ENCODE measurements at places on chromosomes 5 and 9.

- no peak for DNase-seq
Observed at GRCh38 chr9:123823194-123823947, 106.6 kb downstream of the DENND1A start.

GRCh38 chr5:33297760-33298216 is 143.0 kb upstream of the TARS1 start:
- DNase-seq: no peak

DNA sequence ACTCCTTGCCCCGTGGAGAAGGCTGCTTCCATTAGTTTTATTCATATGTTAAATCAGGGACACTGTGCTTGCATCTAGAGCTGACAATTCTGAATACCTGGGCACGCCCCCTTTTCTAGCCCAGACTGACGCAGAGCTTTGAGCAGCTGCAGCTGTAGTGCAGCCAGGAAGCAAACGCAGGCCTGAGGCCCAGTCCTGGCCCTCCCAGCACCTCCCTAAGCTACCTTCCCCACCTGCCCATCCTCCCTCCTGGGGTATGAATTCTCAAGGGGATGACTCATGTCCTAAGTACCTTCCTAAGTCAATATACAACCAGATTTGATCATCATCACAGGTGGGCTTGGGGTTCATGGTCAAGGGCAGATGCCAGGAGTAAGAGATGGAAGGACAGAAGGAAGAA is 3.5 kb downstream of the PHF19 start:
- DNase-seq: no peak

DNA sequence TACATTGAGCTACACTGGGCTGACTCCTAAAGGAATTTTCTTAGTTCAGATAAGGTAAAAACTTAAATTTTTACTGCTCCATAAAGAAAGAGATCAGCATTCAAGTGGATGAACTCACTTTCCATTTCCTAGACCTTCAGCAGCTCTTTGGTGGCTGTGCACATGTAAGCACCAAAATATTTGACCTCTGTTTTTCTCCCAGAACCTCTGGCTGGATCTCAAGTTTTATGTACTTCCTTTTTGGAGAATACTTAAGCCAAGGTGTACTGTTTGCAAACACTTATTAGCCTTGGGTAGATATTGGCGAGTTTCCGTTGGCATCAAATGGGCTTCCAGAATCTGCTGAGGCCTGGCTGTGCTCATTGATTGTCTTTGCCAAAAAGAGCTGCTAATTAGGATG is 10.3 kb downstream of the TNC start:
- DNase-seq: no peak

DNA sequence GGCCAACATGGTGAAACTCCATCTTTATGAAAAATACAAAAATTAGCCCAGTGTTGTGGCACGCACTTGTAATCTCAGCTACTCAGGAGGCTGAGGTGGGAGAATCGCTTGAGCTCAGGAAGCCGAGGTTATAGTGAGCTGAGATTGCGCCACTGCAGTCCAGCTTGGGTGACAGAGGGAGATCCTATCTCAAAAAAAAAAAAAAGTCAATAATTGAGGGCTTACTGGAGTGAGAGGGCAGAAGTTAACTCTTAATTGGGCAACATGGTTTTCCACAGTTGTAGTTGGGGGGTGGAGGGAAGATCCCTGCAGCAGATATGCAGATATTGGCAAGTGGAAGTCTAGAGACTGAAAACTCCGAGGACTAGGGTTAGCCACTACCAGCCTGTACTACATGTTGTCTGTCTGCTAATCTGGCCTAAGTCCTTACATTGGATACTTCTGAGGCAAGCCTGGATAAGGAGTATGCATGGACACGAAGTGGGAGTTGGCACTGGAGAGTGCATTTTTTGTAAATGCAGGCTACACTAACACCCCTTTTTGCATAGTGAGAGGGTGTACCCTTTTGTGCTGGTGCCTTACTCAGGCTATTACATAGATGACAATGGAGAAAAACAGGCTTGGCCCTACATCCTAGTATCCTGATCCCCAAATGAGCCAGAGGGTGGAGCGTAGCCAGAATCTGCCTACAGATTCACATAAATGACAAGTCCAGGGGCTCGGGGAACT is 89.0 kb upstream of the NIPBL start:
- no peak for DNase-seq

DNA sequence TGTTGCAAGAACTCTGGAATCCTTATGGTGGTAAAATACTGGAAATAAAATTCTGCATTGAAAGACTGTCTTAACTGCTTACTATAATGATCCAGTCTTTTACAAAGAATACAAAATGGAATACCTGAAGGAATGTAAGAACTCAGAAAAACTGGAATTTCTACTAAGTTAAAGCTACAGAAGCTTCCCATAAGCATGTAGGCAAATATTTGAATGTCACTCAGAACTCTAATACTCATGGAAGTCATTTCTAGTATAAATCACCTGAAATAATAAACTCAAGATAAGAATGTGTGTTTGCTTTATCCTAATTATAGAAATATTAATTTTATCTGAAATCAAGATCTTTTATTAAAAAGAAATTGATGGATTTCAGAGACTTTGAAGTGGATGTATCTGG is 54.8 kb downstream of the FEM1C start:
- no peak for DNase-seq

- DNase-seq: no peak
Observed at GRCh38 chr9:78210841-78211301, 25.0 kb upstream of the CEP78 start.

Data from right forelimb (tissue), 1 donor.